ENCODE measurements at places on chromosomes 2 and 18. TPM values are rescaled to one million over a fixed set of nuclear protein-coding genes. Genes with fewer than 3 reads are reported as not detected.
A peak's percentile ranks its signal among the peaks of the same experiment; 100 is the strongest.

GRCh38 chr2:79782576-79783452 is 270.0 kb downstream of the CTNNA2 start:
- DNase-seq = no peak

DNA sequence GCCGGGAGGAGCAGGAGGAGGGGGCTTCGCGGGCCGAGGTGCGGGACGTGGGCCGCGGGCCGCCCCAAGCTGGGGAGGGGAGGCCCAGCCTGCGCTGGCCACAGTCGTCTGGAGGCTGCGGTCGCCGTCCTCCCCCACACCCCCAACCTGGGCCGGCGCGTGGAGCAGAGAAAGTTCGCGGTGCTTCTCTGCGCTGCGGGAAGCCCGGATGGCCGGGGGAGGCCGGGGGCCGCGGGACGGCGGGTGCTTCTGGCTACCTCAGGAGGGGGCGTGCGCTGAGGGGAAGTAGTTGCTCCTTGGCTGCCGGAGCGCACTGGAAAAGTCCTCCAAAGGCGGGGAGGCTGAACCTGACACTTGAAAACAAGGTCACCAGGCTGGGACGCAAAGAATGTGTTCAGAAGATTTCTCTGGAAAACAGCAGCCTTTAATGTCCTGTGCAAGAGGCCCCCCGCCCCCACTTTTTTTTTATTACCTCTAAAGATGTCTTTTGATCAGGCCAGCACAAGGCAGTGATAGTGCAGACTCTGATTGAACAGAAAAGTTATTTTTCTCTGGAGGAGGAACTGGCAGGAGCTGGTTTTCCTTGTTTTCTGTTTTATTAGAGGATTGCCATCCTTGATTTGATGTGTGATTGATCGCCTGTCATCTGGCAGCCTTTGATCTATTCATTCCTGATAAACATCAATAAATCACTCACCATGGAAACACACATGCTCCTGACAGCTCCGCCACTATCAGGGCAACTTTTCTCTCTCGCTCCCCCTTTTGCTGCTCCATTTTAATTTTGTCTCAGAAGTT is 1.6 kb downstream of the TSHZ1 start:
- DNase-seq = no peak

DNA sequence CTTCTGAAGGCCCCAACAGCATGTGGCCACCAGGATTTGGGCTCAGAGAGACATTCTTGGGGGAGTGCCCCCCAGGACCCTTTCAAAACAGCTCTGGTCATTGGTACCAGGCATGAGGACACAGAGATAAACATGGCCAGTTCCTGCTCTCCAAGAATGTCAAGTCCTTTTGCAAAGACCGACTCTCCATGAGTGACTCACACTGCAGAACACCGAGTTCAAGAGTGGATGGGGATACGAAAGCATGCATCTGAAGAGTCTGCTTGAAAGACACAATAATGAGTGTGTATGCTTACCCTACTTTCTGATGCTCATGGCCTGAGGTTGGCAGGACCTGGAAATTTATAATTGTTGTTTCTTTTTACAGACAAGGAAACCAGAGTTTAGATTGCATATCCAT is 450.6 kb downstream of the TSN start:
- no peak for DNase-seq

Gene LIMS3
- 0.24 TPM for total RNA-seq

Gene IL1B
- total RNA-seq = 0.71 TPM

DNA sequence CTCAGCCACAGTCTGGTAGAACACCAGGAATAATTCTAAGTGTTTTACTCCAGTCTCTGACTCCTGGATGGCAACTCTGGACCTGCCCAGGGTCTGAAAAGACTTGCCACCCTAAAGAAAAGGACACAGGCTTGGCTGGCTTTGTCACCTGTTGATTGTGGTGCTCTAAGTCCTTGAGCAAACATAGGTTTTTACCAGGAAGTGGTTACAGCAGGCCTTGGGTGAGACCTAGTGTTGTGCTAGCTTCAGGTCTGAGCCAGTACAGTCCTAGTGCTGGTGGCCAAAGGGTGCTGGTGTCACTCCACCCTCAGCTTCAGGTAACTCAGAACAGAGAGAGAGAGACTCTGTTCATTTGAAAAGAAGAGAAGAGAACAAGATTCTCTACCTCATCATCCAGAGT is 1239.4 kb upstream of the CRIM1 start:
- no peak for DNase-seq

DNA sequence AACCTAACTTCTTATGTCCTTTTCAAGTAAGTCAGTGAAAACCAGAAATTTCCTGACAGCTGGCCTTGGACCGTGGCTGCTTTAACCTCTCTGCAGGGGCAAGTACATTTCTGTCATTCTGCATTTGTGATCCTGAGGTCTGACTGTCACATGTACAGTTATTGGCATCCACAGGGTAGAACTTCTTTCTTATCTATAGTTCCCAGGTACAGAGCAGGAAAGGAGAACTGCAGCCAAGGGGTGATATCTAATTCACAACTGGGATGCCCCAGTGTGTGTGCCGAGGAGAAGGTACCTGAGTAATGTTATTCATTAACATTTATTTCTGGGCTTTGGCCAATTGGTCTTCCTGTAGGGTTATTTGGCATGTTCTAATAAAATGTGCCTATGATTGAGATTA is 468.9 kb downstream of the PARD3B start:
- DNase-seq = no peak

DNA sequence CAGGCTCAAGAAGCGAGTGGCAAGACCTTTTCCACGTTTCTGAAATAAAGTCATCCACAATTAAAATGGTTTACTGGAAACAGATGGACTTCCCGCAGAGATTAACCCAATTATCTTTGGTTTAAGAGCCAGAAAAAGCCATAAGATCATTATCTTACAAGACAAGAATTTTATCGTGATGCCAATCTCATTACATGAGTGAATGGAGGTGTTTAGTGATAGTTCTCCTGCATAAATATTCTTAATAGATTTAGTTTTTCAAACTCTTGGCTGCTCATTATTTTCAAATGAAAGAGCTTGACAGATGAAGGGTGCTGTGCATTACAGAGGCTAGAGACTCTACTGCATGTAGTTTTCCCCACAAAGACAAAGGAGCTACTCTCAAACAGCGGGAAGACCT is 1028.4 kb upstream of the PIK3C3 start:
- no peak for DNase-seq

- no peak for DNase-seq
Observed at GRCh38 chr2:45452866-45453265, 158.2 kb downstream of the SRBD1 start.

DNA sequence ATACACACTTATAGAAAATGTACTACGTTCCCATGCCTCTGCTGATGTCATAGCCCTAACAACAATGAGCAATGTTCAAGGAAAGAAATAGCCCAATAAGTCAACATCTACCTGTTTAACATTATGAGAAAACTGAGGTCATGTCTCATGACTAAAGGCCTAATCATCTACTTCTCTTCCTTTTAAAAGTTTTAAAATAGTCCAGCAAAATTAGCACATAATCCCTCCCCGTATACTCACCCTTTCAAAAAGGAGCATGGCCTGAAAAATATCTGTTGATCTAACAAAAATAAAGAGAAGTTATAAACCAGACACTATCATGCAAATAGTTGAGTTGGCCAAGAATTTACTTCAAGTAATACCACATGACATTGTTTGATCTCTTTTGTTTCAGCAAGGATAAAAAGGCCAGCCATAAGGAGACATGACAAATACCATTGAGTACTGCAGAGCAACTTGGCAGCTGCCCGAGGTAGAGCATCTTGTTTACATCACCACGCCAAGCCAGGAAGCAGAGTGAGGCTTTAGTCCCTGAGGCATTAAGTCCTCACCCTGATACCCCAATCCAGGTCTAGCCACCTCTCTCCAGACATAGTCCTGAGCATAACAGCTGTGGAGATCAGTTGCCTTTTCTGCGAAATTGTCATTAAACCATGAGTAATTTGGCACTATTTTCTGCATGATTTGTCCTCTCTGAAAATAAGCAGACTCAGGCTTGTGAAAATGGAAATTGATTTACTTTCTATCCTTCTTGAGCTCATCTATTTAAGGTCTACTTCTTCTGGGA is 137.4 kb upstream of the ETAA1 start:
- DNase-seq = no peak

- DNase-seq = peak; percentile 66
Observed at GRCh38 chr2:199459286-199460100, 1.8 kb upstream of the SATB2 start.

Gene FMNL2
- 4.0 TPM for total RNA-seq

DNA sequence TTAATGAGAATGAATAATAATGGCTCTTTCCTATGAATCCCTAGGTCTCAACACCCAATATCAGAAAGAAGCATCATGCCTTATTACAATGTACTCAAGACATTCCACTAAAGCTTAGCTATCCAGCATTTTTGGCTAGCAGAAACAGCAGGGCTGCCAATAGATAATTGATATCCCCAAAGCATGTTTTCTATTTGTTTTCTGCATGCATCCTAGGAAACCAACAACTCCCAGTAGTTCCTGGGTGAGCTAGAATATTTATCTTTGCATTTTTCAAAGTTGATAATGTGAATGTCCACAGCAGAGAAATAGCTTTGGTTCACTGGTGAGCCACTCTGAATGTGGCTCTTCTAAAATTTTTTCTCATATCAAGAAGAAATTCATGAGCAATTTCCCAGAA is 5.8 kb upstream of the ANTXR1 start:
- no peak for DNase-seq

Gene DHX57
- total RNA-seq = 20.4 TPM

GRCh38 chr18:5444269-5444668 is 99.5 kb downstream of the EPB41L3 start:
- DNase-seq = no peak

- no peak for DNase-seq
Observed at GRCh38 chr2:122210898-122211856, 455.7 kb downstream of the TSN start.

DNA sequence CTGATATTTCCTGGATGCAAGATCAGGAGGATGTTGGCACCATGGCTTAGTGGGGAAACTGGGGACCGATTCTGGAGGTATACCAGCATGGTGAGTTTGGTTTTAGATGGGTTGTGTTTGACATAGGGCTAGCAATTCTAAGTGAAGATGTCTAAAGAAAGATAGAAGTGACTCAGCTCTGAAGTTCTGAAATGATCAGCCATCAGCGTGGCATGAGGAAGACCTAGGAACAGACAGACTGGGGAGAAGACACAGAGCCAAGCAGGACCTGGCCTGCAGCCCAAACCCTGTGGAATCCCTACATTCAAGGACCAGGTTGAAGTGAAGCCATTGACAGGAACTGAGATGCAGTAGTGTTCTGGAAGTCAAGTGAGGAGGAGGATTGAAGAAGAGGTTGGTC is 39.8 kb downstream of the HRH4 start:
- no peak for DNase-seq

DNA sequence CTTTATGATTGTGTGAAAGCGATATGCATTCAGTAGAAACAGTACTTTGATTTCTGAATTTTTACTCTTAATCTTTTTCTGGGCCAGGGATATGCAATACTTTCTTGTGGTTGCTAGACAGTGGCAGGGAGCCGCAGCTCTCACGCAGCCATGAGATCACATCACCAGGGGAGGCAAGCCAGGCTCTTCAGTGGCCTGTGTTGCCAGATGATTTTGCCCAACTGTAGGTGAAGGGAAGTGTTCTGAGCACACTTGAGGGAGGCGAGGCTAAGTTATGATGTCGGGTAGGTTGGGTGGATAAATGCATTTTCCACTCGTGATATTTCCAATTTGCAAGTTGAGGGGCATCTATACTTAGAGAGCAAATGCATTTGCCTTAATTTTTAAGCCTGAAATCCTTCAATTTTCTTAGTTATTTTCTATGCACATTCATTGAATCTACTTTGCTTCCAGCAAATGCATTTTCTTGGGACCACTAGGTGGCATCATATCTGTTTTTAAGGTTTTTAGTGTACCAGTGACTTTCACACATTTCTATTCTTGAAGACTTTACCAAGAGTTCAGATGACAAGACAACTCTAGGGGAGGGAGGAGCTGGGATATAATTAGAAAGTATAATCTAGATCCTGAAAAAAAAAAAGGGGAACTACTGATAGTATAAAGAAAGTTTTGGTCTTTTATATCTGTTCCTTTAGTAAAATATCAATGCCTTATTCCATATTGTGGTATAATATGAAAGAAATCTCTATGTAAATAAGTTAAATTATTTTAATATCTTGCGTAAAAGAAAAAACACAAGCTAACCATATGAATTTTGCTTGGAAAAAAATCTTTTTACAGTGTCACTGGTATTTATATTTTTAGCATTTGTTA is 643.3 kb downstream of the SOCS6 start:
- no peak for DNase-seq

Gene NIF3L1
- 32.2 TPM for total RNA-seq

- no peak for DNase-seq
Observed at GRCh38 chr2:65669574-65669973, 237.2 kb upstream of the SPRED2 start.

Gene PAPOLG
- total RNA-seq = 20.5 TPM

GRCh38 chr18:13375302-13376255 is 157.0 kb downstream of the LDLRAD4 start:
- no peak for DNase-seq

DNA sequence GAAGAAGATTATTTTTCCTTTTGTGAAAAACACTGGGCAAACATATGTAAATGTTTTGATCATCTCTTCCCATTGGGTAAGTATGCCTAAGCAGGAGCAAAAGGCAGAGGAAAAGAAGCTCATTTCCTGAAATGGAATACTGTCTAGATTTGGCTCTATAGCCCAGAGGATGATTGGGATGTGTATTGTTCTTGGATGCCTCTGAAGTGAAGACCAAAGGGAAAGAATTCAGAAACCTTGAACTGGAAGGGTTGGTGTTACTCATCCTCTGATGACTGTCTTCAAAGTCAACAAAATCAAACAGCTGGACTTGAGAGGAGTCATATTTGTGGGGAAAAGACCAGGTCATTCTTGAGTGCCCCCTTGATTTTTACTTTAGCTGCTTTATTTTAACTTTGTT is 112.6 kb upstream of the NT5C1B start:
- DNase-seq = no peak

Gene ICA1L
- 7.3 TPM for total RNA-seq

DNA sequence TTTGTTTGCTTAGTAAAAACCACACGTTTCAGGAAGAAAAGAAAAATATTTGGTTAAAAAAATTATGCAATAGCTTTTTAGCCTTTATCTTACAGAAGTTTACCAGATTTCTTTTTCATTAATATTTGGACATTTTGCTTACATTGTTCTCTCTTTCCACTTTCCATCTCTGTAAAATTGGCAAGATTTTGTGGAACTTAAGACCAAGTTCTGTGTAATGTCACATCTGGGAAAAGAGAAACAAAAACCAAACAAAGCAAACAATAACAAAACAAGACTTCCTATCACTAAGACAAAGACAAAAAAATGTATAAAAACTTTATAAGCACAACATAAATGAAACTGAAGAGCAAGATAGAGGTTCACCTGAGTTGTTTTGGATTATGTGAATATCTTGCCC is 1392.1 kb upstream of the CELF4 start:
- DNase-seq = no peak

GRCh38 chr2:188677142-188677541 is 297.0 kb upstream of the COL3A1 start:
- no peak for DNase-seq

All from activated B cell treated with CpG ODN at 0.5 μM for 24 hours (primary cell).